ENCODE measurements at places on chromosomes 2 and 18.
A peak's percentile ranks its signal among the peaks of the same experiment; 100 is the strongest.

DNA sequence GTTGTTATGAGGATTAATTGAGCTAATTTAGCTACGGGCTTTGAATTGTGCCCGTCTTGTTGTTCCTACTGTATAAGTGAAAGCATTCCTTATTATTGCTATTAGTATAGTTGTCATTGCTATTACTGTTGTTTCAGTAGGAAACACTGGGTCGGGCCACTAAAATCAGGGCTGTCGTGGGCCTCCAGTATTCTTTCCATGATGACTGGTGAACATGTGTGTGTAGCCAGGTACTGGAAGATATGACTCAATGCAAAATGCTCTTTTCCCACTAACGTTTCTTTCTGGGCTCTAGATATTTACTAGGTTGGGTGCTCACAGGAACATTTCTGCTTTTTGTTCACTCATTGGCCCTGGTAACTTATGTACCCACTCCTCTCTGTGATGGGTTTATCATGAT, 4.9 kb downstream of the TTL start:
- no peak for DNase-seq

- DNase-seq, result no peak
These were observed 9.0 kb upstream of the CLIP4 start for GRCh38 chr2:29106256-29106655.

- DNase-seq, result no peak
These were observed 1.7 kb upstream of the PDCD1 start for GRCh38 chr2:241860184-241861078.

- no peak for DNase-seq
These were observed 240.9 kb downstream of the STK39 start for GRCh38 chr2:168006498-168006897.

- no peak for DNase-seq
These were observed 36.0 kb upstream of the UBE2E3 start for GRCh38 chr2:180944372-180944771.

DNA sequence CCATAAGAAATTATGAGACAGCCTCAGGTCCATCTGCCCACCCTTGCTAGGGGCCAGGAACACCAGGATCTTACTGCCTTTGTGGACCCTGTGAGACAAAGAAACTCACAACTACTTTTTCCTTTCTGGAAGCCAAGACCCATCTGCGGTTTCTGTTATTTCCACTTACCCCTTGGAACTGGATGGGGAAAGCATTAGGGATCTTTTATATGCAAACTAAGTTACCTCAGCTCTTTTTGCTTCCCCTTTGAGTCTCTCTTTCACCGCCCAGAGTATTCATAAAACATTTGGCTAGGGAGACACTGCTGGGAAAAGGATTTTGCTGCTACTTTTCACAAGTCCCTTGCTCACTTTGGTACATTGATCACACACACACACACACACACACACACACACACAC, 95.7 kb downstream of the ZNF385B start:
- DNase-seq, result no peak

DNA sequence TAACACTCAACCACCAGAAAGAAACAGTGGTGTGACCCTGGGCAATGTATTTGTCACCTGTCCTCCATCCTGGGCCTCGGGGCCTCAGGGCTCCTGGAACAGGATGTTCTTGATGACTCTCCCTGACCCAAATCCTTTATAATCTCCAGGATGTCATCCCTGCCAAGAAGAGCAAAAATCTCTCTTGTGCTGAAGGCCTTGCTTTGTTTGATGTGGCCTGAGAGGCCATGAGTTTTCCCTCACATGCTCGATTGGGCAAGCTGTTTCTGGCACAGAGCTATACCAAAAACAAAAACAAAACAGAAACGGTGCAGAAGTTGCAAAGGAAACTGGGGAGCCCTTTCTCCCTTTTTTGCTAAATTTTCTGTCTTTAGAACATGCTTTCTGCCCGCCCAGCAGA, 35.7 kb upstream of the ST3GAL5 start:
- DNase-seq, result no peak

DNA sequence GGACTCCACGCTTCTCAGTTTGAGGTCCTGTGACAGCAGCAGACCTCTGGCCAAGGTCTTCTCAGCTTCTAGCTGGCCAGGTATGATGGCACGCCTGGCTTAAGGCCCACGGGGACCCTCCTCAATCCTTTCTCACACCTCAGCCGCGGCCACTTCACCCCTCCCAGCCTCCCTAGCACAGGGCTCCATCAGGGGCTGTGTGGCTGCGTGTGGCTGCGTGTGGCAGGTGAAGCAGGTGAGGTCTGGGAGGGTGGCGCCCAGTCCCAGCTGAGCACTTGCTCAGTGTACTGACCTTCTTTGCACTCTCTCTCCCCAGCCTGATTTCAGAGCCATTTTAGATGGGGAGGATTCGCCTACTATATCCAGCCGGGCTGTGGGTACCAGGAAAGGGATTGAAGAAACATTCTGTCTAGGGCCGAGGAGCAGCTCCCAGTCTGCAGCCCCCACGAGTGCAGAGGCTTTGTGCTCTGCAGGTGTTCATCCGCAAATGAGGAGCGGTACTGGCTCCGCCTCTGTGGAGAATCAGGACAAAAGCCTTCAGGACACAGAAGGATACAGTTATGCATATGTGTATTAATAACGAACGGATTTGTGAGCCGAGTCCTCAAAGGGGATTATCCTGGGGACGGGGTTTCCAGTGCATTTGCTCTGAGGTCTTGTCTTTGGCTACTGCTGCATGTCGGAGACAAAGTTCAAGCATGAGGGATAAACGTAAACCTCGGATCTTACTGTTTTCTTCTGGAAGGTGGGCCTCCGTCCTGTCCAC, 236.9 kb upstream of the RAB6C start:
- no peak for DNase-seq

GRCh38 chr2:113376913-113377445, 60.5 kb upstream of the ZNG1B start:
- no peak for DNase-seq

GRCh38 chr2:17646081-17646554, 105.6 kb downstream of the VSNL1 start:
- DNase-seq, result no peak

- no peak for DNase-seq
These were observed 87.7 kb upstream of the FSHR start for GRCh38 chr2:49241991-49242390.

GRCh38 chr2:62603154-62603712, 97.2 kb upstream of the TMEM17 start:
- DNase-seq, result no peak

DNA sequence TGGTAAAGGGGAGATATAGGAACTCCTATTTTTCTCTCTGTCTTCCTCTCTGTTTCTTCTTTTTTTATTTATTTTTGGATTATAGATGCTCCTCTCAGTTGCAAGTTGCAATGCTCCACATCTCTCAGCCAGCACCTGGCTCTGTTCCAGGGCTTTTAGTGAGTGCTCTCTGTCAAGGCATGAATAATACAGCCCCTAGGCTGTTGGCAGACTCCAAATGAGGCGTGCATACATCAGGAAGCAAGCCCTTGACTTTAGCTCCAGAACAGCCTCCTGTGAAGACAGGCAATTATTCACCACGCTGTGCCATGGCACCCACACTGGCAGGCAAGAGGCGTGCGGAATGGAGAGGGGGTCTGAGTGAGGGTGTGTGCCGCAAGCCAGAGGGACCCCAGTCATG, 228.1 kb upstream of the PXDN start:
- DNase-seq, result no peak

DNA sequence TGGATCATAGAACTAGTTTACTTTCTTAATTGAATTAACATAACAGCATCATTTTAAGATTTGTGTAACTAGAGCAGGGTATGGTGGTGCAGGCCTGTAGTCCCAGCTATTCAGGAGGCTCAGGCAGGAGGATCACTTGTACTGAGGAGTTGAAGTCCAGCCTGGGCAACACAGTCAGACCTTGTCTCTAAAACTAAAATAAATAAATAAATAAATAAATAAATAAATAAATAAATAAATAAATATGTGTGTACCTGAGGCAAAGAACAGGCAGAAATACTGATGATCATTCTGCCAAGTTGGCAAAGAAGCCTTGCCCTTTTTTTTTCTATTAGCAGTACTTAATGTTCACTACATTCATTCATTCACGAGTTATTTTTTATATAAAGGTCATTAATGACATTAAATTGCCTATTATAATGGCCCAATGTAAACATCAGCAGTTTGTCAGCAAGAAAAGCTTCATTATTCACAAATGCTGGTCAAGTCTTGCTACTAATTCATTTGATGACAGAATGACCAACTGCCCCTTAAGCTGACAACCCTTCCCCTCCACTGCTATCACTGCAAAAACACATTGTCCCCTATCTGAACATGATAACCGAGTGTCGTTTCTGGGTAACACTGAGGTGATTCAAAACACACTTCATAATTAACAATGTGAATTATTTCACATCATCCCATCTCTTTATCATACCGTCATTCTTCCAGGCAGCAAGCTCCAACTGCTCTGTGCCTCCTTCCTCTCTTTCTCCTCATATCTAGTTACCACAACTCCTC, 39.0 kb downstream of the ARL5A start:
- no peak for DNase-seq

DNA sequence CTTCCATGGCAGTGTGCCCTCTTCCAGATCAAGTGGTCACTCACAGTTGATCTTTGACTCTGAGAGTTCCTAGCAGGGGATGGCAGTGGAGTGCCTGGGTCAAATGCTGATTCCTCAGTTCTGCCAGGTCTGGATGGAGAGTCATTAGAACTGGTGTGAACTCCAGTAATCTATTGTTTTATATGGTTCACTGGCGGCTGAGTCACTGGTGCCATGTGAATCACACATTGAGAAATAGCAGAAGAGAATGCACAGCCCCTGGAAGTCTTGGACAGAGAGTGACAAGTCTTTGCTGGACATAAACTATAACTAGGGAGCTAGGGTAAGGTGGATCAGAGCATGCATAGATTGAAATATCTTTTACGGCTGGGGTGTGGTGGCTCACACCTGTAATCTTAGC, 86.9 kb downstream of the EIF2AK3 start:
- no peak for DNase-seq

GRCh38 chr18:5380586-5380985, 85.1 kb upstream of the ZBTB14 start:
- no peak for DNase-seq

DNA sequence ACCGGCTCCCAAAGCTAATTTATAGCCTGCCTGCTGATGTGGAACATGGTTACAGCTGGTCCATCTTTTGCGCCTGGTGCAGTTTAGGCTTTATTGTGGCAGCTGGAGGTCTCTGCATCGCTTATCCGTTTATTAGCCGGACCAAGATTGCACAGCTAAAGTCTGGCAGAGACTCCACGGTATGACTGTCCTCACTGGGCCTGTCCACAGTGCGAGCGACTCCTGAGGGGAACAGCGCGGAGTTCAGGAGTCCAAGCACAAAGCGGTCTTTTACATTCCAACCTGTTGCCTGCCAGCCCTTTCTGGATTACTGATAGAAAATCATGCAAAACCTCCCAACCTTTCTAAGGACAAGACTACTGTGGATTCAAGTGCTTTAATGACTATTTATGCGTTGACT, 51.4 kb downstream of the TMEM178A start:
- no peak for DNase-seq

DNA sequence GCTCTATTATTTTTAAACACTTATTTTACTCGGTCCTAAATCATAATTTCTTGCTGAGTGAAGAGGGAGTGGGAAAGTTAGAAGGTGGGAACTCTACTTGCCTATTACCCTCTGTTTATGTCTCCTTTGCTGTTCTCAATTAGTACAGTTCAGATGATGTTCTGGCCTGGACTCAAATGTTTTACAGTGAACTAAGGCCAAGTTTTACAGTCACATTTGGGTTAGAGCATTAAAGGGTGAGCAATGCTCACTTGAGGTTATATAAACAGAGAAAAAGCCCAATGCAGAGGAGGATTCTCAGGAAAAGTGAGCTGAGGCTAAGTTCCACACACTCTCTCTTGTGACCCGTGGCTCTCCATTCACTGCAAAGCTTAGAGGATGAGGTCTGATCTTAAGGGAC, 52.4 kb downstream of the ITSN2 start:
- no peak for DNase-seq

DNA sequence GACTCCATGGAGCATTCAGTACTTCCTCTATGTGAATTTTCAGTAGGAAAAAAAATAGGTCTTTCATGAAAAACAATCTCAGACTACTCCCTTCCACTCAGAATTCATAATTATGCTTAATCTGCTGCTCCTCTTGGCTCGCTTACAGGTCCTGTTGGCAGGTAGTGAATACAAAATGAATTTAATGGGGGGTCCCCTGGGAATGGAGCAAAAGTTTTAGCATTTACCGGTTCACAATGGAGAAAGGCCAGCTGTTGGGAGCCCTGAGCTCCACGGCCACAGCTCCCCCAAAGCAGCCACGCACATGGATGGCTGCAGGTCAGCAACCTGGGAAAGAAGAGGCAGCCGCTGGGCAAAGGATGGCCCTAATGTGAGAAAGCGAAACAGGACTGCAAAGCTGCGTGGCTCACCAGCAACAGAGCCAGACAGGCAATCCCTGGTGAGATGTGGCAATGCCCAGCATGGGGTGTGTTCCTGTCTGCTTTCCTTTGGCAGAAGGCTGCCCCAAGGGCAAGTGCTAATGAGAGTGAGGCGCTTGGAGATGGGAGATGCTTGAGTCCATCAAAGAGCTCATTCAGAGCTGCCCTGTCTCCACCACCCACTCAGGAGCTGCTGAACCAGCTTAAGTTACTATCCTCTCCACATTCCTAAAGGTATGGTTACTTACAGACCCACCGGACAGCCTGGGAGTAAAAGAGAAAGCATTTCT, 447.4 kb downstream of the EPHA4 start:
- DNase-seq, result peak; percentile 57

DNA sequence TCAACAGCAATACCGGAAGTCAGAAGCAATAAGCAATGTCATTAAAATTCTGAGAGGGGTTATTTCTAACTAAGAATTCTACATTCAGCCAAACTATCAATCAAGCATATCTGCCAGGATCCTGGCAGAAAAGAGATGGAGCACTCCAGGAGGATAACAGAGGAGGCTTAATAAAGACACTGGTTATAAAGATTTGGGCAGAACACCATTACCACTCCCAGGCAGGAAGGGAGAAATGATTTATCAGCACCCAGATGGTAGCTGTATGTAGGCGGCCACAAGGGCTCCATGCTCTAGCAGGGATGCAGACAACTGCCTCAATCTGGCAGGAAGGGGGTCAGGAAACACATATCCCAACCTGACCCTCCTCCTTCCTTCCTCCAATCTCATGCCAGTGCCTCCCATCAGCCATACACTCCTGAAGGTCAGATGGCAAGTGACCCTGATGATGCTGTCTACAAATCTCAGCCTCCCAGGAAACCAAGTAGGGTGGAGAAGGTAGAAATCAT, 20.5 kb upstream of the TNFAIP6 start:
- DNase-seq, result no peak

All from ecto neural progenitor cell (in vitro differentiated cells).